ENCODE measurements at places on chromosomes 16 and 17.

- no peak for DNase-seq
These were observed 8.7 kb downstream of the DLX4 start for GRCh38 chr17:49977463-49978389.

GRCh38 chr16:83768986-83769385, 38.8 kb upstream of the HSBP1 start:
- DNase-seq, result no peak

DNA sequence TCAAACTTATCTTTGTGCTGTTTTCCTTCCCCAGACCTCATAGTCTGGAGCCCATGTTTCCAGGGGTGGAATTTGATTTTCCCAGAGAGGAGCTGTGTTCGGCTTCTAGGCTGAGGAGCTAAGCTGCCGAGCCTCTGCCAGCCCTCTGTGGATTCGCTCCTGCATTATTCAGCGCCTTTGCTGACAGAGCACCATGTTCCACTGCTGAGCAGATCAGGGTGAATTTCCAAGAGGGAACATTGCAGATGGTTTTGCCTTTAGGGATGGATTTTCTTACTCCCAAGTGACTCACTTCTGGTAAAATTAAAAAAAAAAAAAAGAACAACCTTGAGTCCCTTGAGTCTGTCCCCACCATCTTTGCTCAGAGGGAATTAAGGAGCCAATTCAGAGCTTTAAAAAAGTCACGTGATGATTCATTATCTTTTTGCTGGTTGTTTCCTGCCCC, 229.5 kb downstream of the PRKCA start:
- no peak for DNase-seq

GRCh38 chr17:57261084-57261461, 4.8 kb downstream of the MSI2 start:
- no peak for DNase-seq

DNA sequence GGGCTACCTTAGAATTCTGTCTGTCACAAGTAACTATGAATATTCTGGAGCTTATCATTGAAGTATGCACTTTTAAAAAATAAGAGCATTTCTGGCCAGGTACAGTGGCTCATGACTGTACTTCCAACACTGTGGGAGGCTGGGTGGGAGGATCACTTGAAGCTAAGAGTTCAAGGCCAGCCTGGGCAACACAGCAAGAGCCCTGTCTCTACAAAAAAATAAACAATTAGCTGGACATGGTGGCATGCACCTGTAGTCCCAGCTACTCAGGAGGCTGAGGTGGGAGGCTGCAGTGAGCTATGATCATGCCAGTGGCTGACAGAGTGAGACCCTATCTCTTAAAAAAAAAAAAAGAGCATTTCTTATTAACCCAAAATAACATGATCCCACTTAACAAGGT, 60.0 kb upstream of the BRD7 start:
- no peak for DNase-seq

DNA sequence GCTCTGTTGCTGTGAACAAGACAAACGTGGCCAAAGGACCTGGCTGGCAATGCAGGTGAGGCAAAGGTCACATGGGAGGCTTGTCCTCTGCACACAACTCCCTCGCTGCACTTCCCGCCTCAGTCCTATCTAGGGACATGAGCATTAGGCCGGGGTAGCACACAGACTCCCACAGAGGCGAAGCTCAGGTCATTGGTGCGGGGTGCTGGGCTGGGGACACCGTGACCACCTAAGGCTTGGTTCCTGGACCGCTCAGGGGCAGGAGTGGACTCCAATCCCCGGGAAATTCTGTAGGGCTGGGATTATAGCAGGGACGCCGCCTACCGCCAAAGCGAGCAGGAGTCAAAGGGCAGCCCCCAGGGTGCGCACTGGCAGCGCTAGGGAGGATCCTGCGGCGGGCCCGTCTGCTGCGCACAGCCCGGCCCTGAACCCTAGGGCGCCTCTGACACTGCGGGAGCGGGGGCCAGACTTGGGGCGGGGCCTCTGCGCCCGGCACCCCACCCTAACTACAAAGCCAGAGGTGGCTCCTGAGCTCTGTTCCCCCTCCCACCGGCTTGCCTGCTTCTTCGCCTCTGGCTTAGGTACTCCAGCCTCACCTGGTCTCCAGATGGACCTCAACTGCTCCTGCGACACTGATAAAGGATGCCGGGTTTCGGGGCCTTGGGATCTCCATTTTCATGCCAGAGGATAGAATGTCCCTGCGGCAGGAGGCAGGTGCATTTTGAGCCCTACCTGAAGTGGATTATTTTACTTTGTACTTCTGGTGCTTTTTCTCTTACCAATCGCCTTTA, 3.9 kb upstream of the MT1B start:
- DNase-seq, result no peak

Data from NCI-H1417 treated with DMSO at 0.1 percent for 48 hours (cell line).